Mammary epithelial cell (primary cell): ENCODE measurements at places on chromosomes 16 and 17. TPM values are rescaled to one million over a fixed set of nuclear protein-coding genes. Genes with fewer than 3 reads are reported as not detected.
A peak's percentile ranks its signal among the peaks of the same experiment; 100 is the strongest.

- DNase-seq: no peak
These were observed 9.3 kb downstream of the SAMD14 start for GRCh38 chr17:50120475-50121253.

- no peak for DNase-seq
These were observed 30.2 kb downstream of the POLR3E start for GRCh38 chr16:22327446-22327775.

DNA sequence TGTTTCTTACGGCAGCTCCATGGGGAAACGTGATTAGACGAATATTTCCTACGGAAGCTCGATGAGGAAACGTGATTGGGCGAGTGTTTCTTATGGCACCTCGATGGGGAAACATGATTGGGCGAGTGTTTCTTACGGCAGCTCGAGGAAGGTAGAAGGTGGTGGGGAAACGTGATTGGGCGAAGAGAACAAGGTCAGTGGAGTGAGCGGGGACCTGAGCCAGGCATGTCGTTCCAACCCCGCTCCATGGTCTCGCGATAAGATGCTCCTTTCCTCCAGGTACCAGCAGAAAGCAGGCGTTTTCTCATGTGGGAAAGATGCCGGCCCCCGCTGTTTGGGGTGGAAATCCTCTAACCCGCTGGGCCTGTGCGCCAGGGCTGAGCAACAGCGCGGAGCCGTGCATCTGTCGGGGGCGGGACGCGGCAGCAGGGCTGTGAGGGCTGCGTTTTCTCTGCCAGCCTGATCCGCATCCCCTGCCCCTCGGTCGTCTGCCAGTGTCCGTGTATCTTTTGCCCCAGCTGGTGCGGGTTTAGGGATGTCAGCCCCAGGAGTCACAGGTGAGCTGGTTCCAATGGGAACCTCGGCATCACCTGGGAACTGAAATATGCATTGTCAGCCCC is 25.6 kb upstream of the DOC2B start:
- DNase-seq: no peak

GRCh38 chr17:58215685-58216084 is 3.4 kb downstream of the MKS1 start:
- DNase-seq: no peak

- no peak for DNase-seq
These were observed 618 bp upstream of the PIK3R6 start for GRCh38 chr17:8868092-8868491.

- DNase-seq: peak; percentile 74
These were observed at the start of gene SCPEP1 for GRCh38 chr17:56977673-56978395. Gene SCPEP1 (plus strand): TSS chr17:56978131. CDS start chr17:56978160, 29 bp downstream.

DNA sequence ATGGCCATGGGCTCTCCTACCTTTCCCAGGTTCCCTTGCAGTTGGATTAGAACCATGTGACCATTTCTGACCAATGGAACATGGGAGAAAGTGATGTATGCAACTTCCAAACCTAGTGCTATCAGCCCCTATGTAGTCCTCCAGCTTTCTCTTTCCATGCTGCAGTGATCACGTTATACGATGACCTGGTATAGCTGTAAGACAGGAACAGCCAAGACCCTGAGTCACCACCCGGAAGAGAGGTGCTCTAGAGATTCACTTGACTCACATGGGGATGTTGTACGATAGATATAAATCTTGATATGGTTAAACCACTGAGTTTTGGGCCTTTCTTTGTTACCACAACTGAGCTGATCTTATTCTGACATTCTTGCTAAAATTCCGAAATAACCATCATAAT is 65.1 kb downstream of the NOG start:
- DNase-seq: no peak

GRCh38 chr17:57338257-57338914 is 82.1 kb downstream of the MSI2 start:
- no peak for DNase-seq

DNA sequence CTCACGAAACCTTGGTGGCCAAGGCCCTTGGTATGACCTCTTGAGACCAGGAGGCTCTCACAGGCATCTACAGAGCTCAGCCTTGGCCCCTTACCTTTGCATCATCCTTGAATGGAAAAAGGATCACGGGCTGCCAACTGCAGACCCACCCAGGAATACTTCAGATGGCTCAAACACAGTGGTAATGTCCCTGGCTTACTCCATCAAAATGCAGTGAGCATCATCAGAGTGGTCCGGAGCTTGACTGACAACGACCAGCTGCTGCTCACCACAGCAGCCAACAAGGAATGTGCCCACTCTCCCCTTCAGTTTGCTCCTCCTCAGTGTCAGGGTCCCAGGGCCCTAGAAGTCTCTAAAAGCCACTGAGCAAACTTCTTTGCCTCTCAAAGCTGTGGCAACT is 17.6 kb upstream of the MYH3 start:
- DNase-seq: no peak

DNA sequence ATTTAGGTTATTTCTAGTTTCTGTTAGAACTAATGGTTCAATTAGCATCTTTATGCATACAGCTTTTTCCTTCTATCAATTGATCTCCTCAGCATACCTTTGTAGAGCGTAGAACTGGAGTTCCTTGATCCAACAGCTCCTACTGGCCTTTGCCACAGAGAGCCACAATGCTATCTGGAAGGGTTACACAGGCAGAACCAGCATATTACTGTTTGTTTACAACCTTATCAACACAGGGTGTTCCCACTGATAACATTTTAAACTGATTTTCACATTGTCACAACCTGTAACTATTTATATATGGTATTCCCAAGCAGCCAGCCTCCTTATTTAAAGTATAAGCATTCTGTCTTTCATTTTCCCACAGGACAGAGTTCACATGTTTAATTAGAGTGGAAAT is 382.2 kb downstream of the MAF start:
- DNase-seq: no peak

GRCh38 chr16:20866145-20866772 is 33.9 kb downstream of the DCUN1D3 start:
- DNase-seq: peak; percentile 88

DNA sequence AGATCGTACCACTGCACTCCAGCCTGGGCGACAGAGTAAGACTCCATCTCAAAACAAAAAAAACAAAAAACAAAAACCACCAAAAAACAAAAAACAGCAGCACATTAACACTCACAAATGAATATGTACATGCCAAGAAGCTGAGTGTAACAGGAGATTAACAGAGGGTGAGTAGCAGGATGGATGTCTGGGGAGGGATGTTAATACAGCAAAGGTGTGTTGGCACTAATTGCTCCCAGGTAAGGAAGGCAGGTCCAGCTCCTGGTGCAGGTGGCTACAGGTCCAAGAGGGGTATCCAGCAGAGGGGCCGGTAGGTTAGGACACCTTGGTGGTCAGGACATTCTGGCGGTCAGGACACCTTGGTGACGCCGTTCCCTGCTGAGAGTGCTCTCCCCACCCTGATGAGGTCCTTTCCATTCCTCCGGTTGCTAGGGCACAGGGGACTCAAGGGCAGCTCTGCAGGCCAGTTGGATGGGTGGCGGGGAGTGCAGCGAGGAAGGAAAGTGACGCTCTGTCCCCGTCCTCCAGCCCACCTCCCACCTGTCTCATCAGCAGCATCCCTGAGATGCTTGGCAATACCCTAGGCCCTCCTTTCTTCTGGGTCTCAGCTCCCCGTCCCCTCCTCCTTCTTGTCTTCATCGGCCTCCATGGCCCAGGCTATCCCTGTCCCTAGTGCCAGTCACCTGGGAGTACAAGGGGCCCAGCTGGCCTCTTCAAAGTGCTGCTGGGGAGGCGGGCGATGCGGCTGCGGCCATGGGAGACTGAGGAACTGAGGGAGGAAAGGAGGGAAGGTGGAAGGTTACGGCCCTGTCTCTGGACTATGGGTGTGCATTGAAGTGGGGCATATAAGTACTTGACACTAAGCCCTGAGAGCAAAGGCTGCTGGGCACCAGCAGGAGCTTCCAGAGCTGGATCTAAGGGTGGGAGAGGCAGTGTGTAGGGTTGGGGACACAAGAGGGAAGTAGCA is 10.7 kb upstream of the GFAP start:
- DNase-seq: no peak

DNA sequence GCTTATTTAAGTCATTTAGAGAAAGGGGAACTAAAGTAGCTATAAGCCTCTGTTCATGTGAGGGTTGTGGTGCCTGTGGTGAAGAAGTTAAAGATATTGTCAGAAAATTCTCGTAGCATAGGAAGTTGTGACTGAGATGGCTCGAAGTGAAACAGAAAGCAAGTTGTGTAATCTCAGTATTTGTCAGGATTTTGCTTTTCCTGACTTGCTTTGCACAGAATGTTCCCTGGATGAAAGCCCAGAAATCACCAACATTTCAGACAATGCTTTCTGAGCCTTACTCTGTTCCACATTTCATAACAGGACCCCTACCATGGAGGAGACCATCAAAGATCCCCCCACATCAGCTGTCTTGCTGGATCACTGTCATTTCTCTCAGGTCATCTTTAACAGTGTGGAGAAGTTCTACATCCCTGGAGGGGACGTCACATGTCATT is 10.6 kb downstream of the CALCOCO2 start:
- peak; percentile 35 for DNase-seq

- no peak for DNase-seq
These were observed 6.7 kb upstream of the KRT14 start for GRCh38 chr17:41593306-41593981.

DNA sequence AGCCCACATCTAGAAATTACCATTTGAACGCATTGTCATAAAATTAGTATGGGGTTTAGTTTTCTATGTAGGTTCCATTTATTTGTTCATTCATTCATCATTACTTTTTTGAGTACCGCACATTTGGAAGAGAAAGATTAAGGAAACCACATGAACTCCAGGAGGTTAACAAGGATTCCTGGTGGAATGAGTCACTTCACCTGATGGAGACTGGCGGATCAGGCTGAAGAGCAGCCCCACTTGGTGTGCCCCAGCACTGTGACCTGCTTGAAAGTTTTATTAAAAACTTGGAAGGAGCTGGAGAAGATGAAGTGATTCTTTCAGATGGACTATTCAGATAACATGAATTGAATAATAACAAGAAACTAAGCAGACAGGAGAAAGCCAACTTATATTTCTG is 293.6 kb upstream of the CDH11 start:
- DNase-seq: peak; percentile 58

GRCh38 chr16:85868495-85868894 is 30.5 kb upstream of the IRF8 start:
- no peak for DNase-seq

DNA sequence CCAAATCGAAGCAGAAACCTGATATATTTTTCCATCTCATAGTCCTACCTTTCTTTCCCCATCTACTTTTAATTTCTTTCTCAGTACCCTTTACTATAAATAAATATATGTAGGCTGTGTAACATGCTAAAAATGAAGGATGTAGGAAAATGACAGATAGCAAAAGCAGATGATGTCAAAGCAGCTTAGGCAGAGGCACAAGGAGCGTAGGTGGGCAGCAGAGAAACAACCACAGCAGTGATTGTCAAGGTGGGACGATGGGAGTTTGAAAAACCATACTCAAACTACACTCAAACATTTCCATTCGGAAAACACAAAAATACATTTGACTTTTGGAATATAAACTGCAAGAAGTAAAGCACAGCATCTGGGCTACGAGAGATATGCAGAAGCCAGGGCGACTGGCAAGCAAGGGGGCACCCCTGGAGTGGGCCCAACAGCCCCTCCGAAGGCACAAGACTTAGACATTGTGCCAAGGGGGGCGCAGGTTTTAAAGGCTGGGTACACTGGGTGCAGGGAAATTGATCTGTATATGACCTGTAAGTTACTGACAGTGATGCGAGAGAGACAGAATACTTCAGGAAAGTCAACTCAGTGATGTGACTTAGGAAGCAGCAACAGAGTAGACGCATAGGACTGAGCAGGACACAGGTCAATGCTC is 31.1 kb downstream of the SNN start:
- DNase-seq: no peak

DNA sequence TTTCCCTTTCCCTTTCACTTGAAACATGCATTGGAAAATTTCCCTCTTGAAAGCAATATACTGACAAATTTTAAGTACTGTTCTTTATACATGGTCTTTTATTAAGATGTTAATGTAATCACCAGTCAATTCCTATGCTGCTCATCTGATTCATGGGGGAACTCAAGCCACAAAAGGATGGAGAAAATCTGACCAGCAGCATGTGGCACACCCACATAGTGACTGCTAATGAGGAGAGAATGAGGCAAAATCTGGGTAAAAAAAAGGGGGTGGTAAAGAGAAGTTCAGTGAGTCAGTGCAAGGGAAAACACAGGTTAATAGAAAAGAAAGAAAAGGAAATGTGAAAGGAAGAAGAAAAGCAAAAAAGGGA is 11.3 kb downstream of the RFFL start:
- DNase-seq: peak; percentile 63

GRCh38 chr17:56160422-56160821 is 7.1 kb downstream of the ANKFN1 start:
- no peak for DNase-seq

DNA sequence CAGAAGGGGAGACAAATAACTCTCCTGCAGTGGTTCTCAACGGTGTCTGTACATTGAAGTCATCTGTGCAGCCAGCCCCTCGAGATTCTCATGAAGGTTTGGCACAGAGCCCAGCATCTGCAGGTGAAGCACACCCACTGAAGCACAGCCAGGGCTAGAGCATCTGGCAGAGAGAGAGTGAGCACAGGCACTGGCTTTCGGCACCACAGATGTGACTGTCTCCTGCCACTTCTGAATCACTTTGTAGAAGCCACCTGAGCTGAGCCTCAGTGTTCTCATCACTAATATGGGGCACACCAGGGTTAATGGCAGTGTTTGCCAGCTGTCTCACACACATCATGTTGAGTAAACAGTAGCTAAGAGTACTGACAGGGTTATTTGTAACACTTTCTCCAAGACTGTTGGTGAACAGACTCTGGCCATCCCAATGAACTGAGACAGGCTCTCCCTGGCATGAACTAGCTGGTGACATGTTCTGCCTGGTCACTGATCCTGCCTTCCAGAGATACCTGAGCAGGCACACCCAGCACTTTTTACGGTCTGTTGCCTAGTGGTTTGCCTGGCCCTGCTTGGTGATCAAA is 10.9 kb downstream of the HSPB9 start:
- peak; percentile 19 for DNase-seq

GRCh38 chr17:44102849-44103622 is 20.4 kb downstream of the HDAC5 start:
- DNase-seq: no peak

GRCh38 chr17:45368651-45369050 is 51.8 kb upstream of the MAP3K14 start:
- DNase-seq: no peak

DNA sequence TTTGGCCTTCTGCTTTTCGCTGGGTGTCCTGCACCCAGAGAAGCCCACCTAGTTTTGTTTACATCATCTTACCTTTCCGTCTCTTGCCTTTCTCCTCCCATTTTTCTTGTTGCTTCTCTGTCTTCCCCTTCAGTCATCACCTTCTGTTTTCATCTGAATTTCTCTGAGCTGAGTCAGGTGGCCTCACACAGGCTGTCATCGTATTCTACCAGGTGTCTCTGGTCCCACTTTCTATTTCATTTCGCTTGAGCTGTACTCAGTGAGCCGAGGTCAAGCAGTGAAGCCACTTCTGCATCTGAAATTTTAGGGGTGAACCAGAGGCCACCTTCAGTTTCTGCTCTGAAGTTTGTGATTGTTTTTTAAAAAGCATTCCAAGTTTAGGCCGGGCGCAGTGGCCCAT is 9.7 kb downstream of the CRAMP1 start:
- DNase-seq: no peak

- DNase-seq: no peak
These were observed 16.3 kb downstream of the IRF8 start for GRCh38 chr16:85915125-85915845.

Gene MYADML2
- total RNA-seq: not detected

Gene BAIAP3
- 0.80 and 1.0 TPM in 2 replicates for total RNA-seq

Gene TNFRSF17
- total RNA-seq: not detected in 2 replicates

Gene TOP2A
- total RNA-seq: 48.7 and 93.3 TPM in 2 replicates

Gene ZP2
- not detected for total RNA-seq

Gene GDPD3
- 0.33 TPM for total RNA-seq

Gene MT1G
- 0.92 TPM in 1 of 2 replicates, not detected in the other for total RNA-seq
